Stimulated activated CD4-positive, alpha-beta T cell treated with anti-CD3 and anti-CD28 coated beads, Interleukin-4, amount 100 ng/mL, for 48 hours (primary cell): ENCODE measurements at places on chromosomes 12 and 14.

GRCh38 chr12:27651201-27651600 is 45.0 kb upstream of the REP15 start:
- DNase-seq: no peak

DNA sequence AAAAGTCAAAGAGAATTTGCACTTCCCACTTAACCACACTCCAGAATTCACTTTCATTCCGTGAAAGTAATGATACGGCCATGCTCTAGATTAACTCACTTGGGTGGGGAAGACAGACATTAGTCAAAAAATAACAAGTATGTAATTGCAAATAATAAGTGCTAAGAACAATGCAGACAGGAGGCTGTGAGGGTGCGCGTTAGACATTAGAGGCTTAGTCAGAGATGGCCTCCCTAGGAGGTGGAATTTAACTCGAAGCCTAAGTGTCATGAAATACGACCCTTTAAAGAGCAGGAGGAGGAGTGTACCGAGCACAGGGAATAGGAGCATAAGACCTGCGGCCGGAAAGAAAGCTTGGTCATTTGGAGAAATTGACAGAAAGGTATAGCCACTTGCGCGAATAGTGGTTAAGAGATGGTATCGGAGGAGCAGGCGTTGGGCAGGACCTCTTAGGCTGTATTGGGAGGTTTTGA is 628 bp downstream of the SNRPF start:
- peak; percentile 10 for DNase-seq

DNA sequence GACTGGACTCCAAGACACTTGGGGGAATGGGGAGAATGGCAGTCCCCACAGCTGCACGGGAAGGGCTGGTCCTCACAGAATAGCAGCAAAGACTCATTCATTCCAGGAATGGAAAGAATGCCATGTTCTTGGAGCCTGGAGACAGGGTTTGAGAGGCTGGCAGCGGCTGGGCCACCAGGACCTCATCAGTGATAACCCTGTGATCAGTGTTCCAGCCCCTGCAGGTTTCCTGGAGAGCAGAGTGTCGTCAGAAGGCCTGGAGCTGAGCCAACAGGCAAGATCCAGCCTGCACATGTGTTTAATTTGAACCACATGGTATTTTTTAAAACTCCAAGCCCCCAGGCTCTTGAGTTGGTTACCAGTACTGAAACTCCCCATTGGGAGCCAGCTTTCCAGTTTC is 11.3 kb downstream of the BDKRB1 start:
- no peak for DNase-seq

- DNase-seq: no peak
Observed at GRCh38 chr14:67050896-67051295, 138.3 kb upstream of the GARIN2 start.

DNA sequence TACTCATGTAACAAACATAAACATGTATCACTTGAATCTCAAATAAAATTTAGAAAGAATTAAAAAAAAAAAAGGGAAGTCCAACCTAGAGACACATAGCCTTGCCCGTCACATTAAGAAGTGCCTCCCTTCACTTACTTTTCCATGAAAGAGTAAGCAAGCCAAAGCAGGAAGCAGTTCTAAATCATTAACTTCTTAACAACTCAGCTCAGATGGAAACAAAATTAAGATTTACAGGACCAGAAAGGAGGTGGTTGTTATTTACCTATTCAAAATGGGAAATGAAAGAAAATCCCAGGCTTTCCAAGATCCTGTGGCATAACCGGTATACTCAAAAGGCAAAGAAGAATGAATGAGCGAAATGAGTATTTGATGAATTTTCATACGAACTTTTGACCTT is 258.6 kb upstream of the DCN start:
- DNase-seq: no peak

DNA sequence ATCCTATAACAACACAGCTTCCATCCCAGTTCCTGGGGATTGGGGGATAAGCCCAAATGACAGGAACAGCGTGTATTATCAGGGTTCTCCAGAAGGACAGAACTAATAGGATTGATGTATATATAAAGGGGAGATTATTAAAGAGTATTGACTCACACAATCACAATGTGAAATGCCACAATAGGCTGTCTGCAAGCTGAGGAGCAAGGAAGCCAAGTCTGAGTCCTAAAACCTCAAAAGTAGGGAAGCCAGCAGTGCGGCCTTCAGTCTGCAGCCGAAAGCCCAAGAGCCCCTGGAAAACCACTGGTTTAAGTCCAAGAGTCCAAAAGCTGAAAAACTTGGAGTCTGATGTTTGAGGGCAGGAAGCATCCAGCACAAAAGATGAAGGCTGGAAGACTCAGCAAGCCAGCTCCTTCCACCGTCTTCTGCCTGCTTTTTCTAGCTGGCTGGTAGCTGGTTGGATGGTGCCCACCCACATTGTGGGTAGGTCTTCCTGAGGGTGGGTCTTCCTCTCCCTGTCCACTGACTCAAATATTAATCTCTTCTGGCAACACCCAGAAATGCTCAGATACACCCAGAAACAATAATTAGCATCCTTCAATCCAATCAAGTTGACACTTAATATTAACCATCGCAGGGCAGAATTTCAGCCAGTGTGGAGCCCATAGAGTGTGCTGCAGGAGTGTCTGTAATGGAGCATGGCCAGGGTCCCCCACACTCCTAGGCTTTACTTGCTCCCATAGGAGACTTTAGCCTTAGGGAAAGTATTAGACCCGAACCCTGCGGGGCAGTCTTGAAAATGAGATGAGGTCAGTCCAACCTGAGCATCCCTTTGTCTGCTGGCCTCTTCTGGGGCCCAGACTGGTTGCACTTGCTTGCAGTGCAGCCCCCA is 111.1 kb downstream of the SINHCAF start:
- no peak for DNase-seq

DNA sequence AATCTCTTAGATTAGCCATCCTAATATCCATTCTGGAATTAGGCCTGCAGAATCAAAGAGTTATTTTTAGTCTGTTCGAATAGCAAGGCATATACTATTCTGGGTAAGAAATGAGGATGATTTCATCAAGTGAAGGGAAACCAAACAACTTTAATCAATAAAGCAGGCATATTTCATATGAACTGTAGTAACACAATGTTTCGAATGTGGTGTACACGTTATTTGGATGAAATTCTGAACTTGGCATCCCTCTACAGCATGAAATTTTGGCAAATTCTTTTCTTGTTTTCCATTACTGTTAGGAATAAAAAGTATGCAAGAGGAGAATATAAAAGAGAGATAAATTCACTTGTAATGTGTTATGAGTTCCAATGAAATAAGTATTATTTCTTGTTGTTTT is 1233.3 kb upstream of the SEL1L start:
- DNase-seq: no peak

GRCh38 chr12:123034022-123034541 is 53.6 kb downstream of the ARL6IP4 start:
- DNase-seq: no peak

DNA sequence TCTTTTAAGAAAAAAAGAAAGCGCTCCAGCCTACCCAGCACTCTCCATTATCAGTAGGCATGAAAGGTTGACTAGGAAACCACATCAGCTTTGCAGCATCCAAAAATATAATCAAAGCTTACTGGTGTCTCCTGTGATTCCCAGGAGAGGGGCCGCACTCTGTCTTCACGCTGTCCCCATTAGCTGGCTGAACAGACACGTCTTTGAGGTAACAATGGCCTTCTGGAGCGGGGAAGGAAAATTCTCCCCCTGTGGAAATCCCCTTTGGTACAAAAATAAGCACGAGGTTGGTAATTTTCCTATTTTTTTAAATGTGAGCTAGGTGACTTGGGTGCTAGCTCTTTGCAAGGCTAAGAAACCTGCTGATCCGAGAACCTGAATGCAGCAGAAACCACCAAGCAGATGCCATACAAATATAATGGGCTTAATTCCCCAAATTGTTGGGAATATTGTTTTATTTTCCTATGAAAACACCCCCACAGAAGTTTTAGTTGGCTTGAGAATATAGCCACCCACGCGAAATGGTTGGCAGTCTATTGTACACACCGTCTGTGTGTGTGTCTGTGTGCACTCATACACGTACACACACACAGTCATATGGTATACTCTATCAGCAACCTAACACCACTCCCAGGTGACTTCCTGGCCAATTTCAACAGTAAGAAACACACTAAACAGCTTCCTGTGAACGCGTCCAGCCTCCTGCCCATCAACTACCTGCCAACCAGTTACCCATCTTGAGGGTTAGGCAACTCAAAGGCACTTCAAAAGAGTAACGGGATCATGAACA is 71.2 kb downstream of the KSR2 start:
- DNase-seq: no peak

- DNase-seq: no peak
Observed at GRCh38 chr12:121957861-121958515, 39.6 kb downstream of the CFAP251 start.

- DNase-seq: no peak
Observed at GRCh38 chr12:49750027-49750995, 9.0 kb downstream of the TMBIM6 start.

DNA sequence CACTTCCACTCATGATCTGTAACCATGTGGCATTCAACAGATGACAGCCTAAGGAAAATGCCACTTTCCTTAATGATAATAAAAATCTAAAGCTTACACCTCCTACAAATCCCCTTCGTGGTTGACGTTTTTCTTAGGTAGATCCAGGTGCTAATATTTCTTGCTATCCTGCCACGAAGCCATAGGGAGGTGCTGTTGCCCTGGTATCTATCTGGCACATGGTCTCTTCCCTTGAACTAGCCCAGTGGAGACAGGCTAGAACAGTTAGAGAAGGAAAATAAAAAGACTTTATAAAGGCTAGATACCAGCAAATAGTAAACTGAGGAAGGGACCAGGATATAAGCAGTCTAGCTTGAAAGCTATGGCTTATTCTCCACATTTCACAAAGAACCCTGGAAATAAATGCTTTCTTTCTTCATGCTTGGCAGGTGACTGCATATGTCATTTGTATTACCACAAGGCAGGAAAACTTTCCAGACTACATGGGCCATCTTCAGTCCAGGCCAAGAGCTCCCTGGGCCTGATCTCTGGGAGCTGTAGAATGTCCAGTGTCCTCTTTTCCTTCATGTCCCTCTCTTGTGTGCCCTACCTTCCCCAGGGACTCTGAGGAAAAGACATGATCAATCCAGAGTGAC is 15.3 kb downstream of the SPIC start:
- DNase-seq: no peak

DNA sequence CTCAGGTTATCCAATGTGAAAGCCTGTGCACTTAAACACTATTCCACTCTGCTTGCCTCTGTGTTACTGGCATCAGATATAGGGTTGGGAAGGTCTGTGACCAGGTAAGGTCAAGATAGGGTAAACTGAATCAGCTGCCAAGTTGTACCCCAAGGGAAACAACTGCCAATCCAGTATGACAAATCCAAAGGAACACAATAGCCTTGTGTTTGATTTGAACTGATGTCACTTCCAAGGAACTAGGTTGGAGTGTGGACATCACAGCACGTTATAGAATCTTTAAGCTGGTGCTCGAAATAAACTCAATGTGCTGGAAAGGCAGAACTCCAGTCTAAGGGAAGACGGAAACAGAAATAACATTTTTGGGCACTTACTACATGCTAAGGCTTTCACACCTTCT is 223.4 kb upstream of the BTG1 start:
- no peak for DNase-seq

DNA sequence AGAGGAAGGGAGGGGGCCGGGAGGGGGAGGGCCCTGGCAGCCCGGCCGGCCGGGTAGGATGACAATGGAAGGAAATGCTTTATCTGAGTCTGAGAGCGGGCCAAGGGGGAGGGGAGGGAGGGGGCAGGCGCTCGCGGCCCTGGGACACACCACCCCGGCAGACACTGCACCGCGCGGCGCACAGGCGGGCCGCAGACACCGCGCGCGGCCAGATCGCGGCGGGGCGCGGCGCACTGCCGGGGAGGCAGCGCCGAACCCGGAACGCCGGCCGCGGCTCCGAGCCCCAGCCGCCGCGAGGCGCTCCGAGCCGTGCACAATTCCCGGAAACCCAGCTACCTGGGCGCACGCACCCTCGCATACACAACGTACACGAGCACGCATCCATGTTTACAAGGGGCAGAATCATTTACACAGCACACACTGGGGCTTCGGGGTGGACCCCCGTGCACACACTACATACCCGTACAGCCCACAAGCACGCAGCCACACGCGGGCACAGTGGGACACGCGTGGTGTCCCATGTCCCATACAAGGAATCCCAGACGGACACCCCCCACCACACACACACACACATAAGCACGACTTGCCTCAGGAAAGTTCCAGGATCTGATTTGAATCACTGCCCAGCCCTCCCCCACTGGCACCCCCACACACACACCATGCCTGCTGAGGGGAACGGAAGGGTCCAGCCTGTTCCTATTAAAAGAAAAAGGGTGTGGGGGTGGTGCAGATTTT is at the start of gene HDAC7:
HDAC7 (minus strand) TSS at position 8 of the 735 bp plus-strand sequence. CDS start 118 bp downstream, outside the sequence.
- DNase-seq: peak; percentile 70

- no peak for DNase-seq
Observed at GRCh38 chr12:104291867-104292524, 11.5 kb upstream of the EID3 start.

DNA sequence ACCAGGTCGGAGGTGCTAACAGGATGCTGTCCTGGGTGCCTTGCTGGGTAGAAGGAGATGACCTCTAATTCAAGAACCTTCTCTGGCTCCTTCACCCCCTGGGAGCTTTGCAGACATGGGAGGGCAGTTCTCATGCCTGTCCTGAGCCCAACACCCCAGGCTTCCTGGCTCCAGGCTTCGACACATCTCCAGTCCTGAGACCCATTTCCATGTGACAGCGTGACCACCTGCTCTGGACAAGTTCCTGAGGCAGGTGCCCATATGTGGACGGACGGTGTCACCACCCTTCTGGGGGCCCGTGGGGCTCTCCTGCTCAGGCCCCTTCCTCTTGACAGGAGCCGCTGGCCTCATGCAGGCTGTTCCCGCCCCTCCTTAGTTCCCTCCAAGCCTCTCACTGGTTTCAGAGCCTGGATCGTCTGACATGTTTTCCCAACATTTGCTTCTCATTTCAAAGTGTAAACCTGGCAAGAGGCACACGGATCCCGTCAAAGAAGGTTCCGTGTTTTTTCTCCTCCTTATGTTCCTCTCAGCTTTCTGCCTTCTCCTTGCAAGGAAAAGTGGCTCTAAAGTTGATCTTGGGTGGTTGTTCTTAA is 291.9 kb upstream of the RTL1 start:
- no peak for DNase-seq

- peak; percentile 57 for DNase-seq
Observed at GRCh38 chr12:55707841-55708694, at the start of gene ITGA7. TSS of gene ITGA7 (minus strand) at chr12:55707904. CDS start at chr12:55707682, 222 bp downstream.

DNA sequence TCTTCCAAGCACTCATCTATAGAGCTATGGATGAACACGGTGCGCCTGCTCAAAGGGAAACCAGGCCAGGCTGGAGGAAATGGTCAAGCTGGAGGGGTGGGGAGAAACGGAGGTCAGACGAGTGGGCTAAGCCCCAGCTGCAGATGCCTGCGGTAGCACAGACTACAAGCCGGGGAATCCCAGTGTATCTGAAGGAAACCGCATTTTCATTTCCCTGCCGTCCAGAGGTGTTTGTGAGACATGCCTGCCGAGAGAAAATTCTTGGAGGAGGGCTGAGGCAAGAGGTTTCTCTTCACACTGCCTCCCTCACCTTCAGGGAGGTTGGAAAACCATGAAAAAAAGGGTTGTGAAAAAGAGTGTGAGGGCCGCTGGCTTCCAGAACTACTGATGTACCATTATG is 102.0 kb upstream of the FOXN3 start:
- DNase-seq: no peak
